ENCODE measurements at places on chromosomes 1 and 21. TPM values are rescaled to one million over a fixed set of nuclear protein-coding genes. Genes with fewer than 3 reads are reported as not detected.

DNA sequence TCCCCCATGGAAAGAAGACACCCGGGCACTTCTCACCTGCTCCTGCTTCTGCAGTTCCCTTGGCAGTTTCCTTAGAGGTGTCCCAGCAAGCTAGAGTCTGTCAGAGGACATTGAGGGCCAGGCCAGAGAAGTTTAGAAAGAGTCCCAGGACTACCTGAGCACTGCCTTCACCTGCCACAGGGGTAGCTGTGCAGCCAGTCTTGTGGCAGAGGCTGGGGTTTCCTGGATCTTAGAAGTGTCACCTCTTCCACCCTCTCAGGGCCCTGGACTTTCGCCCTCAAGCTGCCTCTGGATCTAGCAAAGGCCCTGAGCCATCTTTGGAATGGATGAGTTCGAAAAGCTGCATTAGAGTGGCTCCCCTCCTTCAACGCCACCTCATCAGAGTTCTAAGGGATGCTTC is 34.9 kb upstream of the BTG2 start:
- no peak for DNase-seq

- DNase-seq: no peak
These were observed 36.8 kb upstream of the SYT14 start for GRCh38 chr1:209901211-209901610.

- no peak for DNase-seq
These were observed 81.0 kb downstream of the MAN1C1 start for GRCh38 chr1:25697435-25698217.

The ARHGAP29 gene
- 12.5 TPM for polyA plus RNA-seq

GRCh38 chr1:116316373-116316772 is 56.7 kb upstream of the ATP1A1 start:
- no peak for DNase-seq

- no peak for DNase-seq
These were observed 170.1 kb downstream of the DHRS3 start for GRCh38 chr1:12447849-12448312.

GRCh38 chr1:198295225-198295624 is 138.4 kb downstream of the NEK7 start:
- no peak for DNase-seq

- no peak for DNase-seq
These were observed 162.7 kb upstream of the COL6A1 start for GRCh38 chr21:45818904-45819285.

Data from heart left ventricle (tissue), 16 donors.